Activated T-helper 1 cell treated with anti-CD3 and anti-CD28 coated beads, Interleukin-2, amount 50 U/mL, for 16 hours (primary cell): ENCODE measurements at places on chromosomes 16 and 17.

GRCh38 chr17:60157487-60158040 is 7.8 kb downstream of the CA4 start:
- DNase-seq = no peak

DNA sequence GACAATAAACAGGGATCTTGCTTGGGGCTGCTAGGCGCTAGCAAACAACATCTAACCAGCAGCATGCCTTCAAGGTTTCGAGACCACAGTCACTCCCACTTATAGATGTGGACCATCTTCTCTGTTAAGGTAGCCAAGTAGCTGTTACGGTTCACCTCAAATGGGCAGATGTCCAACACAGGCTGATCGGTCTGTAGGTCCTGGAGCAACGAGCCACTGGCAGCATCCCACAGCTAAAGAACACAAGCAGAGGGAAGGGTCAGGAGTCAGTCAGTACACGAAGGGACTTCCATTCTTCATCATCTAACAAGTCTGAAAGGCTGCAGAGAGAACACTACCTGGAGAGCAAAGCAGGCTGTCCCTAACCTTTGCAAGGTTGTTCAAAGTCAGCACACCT is 16.9 kb upstream of the GLG1 start:
- no peak for DNase-seq

DNA sequence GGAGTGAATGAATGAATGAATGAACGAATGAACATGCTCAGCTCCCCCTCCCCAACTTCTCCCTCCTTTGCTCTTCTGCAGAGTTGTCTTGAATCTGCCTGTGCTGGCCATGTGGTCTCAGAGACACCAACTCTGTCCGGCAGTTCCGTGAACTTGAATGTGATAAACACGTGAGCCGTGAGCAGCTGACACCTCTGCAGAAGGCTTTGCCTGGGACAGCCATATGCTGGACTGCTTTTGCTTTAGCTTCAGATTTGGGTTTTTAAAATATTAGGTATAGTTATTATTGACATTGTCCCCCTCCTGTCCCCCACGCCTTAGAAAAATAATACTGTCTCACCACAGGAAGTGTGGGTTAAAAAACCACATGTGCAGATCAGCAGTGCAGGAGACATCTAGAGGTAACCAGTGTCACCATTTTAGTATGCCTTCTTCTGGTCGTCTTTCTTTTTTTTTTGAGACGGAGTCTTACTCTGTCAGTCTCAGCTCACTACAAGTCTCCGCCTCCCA is 83.8 kb downstream of the ABCC1 start:
- DNase-seq = no peak

DNA sequence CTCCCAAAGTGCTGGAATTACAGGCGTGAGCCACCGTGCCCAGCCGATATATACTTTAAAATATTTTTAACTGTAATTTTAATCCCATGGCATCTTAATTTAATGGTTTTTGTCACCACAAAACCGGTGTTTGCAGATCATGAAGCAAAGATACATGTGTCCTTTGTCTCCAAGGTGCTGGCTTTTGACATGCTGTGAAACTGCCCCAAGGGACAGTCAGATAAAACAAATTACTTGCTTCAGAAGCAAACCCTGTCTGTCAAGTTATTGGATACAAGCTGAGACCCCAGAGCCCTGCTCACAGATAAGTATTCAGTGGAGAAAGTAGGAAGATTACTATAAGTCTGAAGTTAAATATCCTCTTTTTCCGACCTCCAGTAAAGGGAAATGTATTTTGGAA is 39.8 kb downstream of the ARL4D start:
- no peak for DNase-seq

- no peak for DNase-seq
These were observed 7.6 kb upstream of the CD300A start for GRCh38 chr17:74458835-74459234.

DNA sequence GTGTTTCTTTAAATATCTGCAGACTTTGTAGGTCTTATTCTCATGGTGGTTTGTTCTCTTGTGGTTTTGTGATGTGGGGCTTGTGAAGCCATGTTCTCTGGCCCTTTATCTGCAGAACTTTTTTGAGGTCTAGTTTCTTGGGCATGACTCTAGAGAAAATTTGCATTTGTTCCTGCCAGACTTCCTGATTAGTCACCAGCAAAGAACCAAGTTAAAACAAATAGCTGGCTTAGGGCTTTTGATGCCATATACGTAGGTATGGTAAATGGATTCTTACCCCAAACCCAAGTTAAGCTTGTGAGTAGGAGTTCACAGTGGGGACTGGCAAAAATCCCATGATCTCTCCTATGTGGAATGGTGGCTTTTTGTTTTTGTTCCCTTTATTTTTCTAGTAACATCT is 68.7 kb upstream of the IRX3 start:
- no peak for DNase-seq
